ENCODE measurements at places on chromosomes 7 and 10. TPM values are rescaled to one million over a fixed set of nuclear protein-coding genes. Genes with fewer than 3 reads are reported as not detected.

DNA sequence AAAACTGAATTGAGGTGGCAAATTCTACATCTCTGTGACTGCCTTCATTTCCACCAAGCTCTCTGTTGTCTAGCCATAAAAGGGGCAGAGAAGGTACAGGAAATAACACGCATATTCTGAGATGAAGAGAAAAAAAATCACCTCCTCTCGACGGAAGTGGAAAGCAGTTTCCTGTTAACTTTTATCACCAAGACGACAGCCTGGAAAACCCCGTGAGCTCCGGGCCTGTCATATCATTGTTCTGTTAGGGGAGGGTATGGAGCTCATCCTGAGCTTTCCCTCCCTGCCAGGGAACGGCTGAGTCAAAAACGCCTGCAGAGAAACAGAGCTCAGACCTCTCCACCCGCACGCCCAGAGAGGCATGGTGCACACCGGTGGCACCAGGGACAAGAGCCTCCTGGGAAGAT lies 200.3 kb downstream of the PRPF18 start:
- peak; percentile 96 for ATAC-seq

The SCD gene
- total RNA-seq = 99.1 TPM

- no peak for ATAC-seq
Observed at GRCh38 chr7:16991551-16991950, 109.8 kb upstream of the AGR3 start.

- no peak for ATAC-seq
Observed at GRCh38 chr10:84088626-84089025, 50.7 kb upstream of the GHITM start.

- ATAC-seq = no peak
Observed at GRCh38 chr7:145219461-145219860, 383.6 kb upstream of the TPK1 start.

The FRAT1 gene
- 1.5 TPM for total RNA-seq

DNA sequence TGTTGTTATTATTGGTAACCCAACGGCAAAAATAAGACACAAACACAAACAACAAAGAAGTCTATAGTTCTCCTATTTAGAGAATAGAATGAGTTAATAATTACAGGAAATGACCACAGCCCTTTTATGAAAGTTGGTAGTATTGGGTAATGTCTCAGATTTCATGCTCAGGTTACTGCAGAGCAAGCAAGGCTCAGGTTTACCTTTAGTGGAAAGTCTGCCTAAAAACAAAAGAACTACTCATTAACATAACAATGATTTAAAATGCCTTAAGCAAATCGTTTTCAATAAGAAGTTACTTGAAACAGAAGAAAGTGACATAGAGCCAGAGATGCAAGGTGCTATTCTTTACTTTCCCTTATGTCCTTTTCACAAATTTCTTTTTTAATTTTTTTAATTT lies 441.2 kb downstream of the PLXDC2 start:
- no peak for ATAC-seq

DNA sequence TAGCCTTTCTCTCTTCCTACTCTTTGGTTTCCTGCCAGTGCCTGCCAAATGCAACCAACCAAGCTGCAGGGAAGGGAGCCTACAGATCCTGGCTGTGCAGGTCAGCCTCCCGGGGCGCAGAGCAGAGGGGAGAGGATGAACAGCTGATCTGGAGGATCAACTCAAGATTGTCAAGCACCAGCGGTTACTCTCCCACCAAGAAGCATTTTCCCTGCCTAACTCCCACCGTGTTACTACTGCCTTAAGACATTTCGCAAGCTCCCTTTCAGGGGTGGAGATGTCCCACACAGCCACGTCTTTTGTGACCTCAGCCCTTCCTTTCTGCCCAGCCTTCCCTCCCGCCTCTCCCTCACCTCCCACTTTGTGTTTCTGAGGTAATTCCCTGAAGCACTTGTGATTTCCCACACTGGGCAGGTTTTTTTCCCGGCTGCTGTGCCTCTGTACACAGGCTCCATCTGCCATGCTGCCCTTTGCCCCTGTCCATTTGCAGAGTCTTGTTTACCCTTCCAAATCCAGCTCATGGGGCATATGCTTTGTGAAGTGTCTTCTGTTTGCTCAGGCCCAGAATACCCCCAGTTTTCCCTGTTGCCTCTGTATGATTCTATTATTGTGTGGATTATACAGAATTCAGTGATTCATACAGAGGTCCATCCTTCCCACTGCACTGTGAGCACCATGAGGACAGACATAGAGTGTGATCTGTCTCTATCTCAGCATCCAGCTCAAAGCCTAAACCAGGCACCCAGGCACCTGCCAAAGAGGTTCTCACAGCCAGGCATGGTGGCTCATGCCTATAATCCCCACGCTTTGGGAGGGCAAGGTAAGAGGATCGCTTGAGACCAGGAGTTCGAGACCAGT lies 40.9 kb upstream of the PAPSS2 start:
- no peak for ATAC-seq

- ATAC-seq = no peak
Observed at GRCh38 chr10:541750-542371, 147.6 kb downstream of the DIP2C start.

DNA sequence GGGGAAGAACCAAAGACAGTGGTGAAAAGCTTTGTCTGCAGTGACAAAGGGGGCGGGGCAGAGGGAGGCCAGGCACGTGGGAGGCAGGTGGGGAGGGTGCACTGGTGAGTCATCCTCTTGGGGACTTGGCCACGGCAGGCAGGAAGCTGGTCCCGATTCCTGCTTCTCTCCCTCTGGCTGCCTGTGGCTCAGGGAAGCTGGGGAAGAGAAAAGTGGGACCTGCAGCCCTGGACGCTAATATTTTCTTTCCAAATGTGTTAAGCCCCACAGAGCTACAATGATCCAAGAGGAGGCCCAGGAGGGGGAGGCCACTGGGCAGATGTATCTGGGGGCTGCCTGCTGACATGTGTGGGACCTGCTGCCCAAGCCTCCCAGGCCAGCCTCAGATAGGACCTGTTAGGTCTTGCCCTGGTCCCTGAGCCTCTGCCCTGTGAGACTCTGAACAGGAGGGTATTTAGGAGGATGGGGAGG lies 231.8 kb downstream of the KCNMA1 start:
- ATAC-seq = no peak

DNA sequence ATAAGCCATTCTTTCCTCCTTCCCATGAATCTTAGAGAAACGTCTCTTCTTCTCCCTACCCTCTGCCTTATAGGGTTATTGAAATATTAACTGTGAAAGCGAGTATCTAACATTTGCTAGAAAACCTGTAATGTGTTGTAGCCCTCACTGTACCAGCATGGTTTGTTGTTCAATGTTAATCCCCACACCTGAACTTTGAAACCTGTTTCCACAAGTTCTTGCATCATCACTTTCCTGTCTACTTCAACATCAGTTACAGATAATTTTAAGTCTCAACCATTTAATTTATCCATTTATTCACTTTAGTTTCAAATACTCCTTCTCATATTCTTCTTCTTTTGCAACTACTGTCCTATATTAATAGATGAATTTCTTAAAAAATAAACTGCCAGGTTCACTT lies 148.2 kb downstream of the ETV1 start:
- ATAC-seq = no peak

The KLLN gene
- 0.78 TPM for total RNA-seq

- ATAC-seq = peak; percentile 74
Observed at GRCh38 chr7:4468320-4469102, 213.6 kb upstream of the FOXK1 start.

Data from activated T-helper 17 cell treated with anti-CD3 and anti-CD28 coated beads, Interleukin-2, amount 50 U/mL, for 72 hours (primary cell).